ENCODE measurements at places on chromosomes 4 and X.

DNA sequence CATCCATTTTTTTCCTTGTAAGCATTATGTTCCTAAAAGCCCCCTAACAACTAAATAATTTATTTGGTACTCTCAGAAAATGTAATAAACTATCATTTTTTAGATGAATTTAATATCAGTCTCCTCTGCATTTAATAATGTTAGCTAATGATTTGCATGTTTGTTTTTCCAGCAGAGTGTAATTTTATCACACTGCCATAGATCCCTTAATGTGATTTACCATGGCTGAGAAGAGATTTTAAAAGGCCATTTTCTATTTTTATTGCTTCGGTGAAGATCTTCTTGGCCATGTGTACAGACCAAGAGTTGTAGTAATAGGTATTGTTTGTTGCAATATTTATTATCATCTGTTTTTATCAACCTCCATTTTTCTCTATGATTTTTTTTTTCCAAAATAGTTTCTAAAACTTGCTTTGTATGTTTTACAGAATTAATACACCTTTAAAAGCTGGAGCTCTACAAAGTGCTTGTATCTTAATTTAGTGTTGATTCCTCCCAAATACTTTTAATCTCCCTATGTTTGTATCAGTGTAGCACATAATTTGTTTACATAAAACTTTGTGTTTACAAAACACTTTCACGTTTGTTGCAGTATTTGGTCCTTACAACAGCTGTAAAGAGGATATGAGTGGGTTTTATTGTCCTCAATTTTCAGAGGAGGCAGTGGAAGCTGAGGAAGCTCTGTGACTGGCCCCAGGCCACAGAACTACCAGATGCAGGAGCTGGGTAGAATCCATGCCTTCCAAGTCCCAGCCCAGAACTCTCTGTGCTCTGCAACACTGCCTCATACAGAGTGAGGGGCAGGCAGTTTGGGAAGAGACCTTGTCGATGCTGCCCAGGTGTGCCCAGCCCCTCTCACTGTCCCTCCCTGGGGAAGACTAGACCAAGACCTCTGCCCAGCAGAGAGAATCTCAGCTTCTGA lies 58.1 kb downstream of the FAM114A1 start:
- no peak for DNase-seq

GRCh38 chr4:80112236-80112635 lies 39.2 kb upstream of the ANTXR2 start:
- DNase-seq, result no peak

- DNase-seq, result no peak
Observed at GRCh38 chr4:16449406-16449805, 223.1 kb upstream of the TAPT1 start.

DNA sequence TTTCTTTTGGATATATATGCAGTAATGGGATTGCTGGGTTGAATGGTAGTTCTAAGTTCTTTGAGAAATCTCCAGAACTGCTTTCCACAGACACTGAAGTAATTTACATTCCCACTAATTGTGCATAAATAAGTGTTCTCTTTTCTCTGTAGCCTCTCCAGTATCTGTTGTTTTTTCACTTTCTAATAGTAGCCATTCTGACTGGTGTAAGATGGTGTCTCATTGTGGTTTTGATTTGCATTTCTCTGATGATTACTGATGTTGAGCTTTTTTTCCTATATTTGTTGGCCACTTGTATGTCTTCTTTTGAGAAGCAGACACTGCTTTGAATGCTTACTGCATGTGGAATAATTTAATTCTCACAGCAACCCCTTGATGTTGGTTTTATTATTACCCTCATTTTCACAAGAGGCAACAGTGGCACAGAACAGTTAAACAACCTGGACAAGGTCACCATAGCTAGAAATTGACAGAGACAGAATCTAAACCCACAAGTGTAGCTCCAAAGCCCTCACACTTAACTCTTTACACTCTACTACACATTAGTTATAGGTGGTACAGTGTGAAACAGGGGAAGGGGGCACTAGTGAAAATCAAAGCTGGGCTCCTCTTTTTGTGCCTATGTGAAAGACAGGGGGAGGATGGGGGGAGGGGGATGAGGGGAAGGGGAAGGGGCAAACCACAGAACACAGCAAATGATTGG lies 96.1 kb downstream of the REELD1 start:
- no peak for DNase-seq

- DNase-seq, result no peak
Observed at GRCh38 chr4:23058165-23058776, 365.5 kb downstream of the GBA3 start.

DNA sequence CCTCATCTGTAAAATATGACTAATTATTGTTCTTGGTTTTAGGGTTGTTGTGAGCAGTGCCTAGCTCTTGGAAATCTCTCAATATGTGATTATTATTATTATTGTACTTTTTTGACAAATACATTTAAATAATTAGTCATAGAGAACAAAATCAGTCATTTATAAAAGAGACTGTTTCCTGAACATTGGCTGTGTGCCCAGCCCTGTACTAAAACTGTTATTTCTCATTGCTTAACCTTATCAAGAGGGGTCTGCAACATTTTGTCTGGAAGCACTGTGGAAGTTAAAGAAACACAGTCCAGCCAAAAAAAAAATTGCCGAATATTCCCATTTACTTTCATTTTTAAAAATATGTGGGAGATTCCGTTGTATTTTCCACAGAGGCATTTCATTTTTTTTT lies 989.2 kb upstream of the SLIT2 start:
- no peak for DNase-seq

DNA sequence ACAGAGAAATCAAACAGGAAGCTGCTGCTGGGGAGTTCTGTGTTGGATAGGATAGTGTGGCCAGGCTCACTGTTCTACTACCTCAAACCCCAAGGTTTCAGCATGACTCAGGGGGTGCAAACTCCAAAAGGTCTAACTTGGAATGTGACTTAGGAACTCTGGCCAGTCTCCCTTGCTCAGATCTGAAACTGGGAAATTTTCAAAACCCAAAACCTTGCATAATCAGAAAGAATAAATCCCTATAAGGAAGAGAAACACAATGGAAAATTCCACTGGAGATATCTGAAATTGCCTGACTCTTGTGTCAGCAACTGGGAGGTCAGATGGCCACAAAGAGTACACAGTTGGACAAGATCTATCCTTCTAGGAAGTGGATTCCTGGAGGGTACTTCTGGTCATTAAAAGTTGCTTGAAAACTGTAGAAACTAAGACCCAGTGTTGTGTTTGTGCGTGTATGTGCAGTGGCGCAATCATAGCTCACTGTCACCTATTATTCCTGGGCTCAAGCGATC lies 58.0 kb downstream of the PPEF2 start:
- DNase-seq, result peak; percentile 61

DNA sequence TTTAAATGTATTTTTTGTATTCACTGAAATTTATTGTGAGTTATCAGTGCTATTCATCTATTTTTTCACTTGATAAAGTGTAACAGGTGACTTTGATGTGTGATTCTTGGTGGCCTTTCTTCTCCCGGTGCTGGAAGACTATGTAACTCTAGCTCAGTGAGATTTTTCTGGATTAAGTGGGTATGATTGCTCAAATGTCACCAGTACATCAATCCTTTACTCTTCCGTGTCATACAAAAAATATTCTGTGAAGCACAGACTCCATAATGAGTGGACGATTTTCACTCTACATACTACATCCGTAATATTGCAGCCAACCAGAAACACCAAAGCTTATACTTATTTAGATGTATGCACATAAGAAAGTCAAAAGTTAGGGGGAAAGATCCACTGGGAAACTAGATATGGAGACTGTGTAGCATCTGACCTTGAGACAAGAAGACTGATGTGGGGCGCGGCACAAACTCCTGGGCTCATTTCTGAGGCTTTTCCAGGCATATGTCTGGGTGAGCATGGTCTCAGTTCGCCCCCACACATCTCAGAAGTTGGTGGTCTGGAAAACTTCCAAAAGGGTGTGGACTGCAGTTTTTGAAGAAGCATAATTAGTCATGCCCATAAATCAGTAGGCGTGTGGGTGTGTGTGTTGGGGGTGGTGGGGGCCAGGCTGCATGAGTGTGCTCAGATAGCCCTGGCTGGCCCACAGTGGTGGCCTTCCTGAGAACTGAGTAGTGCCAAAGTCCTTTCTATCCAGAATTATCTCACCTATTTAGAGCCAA lies 53.9 kb upstream of the TENM3 start:
- peak; percentile 95 for DNase-seq

DNA sequence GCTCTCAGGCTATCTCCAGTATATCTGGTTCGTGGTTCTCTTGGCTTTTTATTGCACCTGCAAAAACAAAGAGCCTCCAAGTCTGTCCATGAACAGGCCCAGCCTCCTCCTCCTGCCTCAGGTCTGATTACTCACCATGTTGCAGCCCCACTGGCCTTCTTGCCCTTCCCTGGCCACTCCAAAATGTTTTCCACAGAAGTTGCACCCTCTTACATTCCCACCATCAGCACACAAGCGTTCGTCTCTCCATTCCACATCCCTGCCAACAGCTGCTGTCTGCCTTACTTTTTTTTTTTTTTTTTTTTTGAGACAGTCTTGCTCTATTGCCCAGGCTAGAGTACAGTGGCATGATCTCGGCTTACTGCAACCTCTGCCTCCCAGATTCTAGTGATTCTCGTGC lies 86.7 kb downstream of the RFC1 start:
- DNase-seq, result no peak

DNA sequence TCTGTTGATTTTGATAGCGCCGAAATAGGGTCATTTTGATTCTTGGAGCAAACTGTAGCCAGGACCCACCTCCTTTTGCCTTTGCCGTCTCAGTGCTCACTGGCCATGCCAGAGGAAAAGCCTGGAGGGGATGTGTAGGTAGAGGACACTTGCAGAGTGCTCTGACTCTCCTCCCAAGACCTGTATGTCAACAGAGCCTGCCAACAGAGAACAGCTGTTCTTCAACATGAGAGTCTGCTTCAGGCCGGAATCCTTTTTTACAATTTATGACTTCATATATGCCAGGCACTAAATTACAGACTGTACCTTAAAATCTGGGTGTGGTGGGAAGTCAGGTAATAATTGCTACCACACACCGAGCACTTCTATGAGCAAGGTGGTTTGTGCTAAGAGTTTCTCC lies 94.2 kb downstream of the KDR start:
- no peak for DNase-seq

DNA sequence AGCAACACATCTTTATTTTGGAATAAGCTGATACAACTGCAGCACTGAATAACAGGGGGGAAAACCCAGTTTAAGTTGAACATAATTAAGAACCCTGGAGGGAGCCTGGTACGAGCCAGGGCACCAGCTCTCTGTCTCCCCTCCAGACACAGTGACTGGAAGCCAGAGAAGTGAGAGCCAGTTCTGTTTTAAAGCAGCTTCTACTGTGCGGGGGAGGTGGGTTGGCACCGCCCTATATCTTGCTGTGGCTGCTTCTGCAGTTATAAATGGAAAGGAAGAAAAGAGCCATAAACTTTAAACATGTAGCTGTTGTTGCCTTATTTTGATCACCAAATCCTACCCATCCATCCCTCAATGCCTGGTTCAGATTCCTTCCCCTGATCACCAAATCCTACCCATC lies 207.9 kb upstream of the ANXA3 start:
- DNase-seq, result no peak

- DNase-seq, result no peak
Observed at GRCh38 chrX:26778320-26778888, 562.4 kb downstream of the MAGEB5 start.

- DNase-seq, result peak; percentile 29
Observed at GRCh38 chrX:47991263-47992094, 12.3 kb downstream of the ZNF182 start.
